IPS DF 19.7 (cell line): ENCODE measurements at places on chromosomes 16 and 17.

DNA sequence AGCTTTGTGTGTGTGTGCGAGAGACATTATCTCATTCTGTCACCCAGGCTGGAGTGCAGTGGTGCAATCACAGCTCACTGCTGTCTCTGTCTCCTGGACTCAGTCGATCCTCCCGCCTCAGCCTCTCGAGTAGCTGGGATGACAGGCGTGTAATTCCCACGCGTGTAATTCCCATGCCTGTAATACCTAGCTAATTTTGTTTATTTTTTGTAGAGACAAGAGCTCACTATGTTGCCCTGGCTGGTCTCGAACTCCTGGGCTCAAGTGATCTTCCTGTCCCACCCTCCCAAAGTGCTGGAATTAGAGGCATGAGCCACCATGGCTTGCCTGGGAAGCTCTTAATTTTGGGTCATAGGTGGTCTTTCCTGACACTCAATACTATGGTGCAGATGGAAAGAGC is 205.3 kb upstream of the TNRC6C start:
- DNase-seq: no peak

DNA sequence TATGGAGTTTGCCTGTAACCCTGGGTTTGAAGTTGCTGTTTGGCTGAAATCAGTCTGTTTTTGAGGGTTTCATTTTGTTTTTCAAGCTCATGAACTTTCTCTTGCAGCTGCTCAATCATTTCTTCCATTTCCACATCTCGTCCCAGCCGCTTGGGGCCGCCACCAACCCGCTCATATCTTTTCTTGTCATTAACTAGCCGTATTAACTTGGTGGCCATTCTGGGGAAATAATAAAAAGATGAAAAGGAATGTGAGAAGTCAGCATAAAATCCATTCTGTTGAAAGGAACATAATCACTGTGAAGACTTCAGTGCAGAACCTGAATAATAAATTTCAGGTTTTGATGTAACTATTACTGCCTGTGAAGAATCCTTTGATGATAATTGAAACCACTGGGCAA is 11.5 kb downstream of the RPGRIP1L start:
- no peak for DNase-seq

- DNase-seq: no peak
Measured at GRCh38 chr17:13337151-13337550, 264.6 kb downstream of the HS3ST3A1 start.

- DNase-seq: no peak
Measured at GRCh38 chr17:43011728-43012472, 5.3 kb downstream of the IFI35 start.

- DNase-seq: no peak
Measured at GRCh38 chr17:21200590-21201297, 13.2 kb downstream of the TMEM11 start.

GRCh38 chr17:15955793-15956541 is 11.0 kb downstream of the ADORA2B start:
- DNase-seq: no peak

GRCh38 chr17:77544347-77545110 is 403.8 kb downstream of the SEC14L1 start:
- no peak for DNase-seq

DNA sequence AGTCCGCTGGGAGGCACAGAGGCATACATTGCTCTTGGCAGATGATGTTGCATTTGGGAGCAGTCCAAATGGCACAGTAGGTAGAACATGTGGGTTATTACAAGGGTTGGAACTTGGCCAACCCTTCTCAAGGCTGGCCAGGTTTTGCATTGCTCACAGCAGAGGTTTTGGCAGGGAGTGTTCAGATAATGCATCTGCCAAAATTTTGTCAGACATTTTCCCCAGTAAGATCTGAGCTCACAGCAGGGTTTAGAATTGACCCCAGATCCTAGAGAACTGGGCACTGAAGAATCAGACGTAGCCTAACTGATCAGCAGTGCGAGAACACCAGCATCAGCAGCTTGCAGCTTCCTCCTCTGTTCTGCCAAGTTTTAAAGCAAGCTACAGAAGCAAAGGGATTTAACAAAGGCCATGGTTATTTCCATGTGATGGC is 468.8 kb upstream of the KIF2B start:
- DNase-seq: no peak

DNA sequence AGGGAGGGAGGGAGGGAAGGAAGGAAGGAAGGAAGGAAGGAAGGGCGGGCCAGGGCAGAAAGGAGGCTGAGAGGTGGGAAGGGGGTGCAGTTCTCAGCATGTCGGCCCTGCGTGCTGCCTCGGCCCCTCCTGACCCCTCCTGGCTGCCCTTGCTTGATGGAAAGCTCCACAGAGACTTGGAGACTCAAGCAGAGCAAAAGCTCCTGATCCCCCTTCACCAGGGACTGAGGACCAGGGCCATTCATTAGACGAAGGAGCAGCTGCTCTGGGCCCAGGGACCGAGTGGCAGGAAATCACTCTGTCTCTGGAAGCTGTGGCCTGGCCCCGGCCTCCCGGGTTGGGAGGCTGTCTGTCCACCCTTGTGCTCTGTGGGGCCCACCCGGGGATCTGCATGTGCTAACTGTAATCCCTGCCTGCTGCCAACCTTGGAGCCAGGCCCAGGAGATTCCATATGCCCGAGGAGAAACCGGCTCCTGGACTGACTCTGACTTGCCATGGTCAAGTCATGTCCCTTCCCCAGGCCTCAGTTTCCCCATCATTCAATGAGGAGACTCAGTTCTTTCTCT is 27.4 kb upstream of the C1QL1 start:
- no peak for DNase-seq

DNA sequence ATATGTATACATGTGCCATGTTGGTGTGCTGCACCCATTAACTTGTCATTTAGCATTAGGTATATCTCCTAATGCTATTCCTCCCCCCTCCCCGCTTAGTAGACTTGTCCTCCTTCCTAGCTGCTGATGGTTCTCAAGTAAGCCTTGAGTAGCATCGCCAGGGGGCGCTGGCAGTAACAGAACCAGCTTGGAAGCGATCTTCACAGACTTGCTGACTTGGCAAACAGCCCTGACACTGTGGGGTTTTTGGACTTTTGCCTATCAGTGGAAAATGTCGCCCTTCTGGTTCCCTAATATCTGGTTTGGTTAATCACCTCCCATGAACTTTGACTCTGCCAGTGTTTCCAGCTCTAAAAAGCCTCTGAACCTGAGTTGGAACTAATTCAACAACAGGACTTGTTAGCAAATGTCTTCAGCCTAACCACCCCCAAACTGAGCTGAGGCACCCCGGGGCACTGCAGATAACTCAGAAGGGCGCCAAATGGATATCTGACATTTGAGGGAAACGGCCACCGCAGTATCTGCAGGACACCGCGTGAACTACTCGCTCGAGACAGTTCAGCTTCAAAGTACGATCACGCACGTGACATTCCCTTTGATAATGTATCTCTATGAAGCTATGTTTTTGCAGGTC is 15.4 kb upstream of the SPATA32 start:
- peak; percentile 84 for DNase-seq

DNA sequence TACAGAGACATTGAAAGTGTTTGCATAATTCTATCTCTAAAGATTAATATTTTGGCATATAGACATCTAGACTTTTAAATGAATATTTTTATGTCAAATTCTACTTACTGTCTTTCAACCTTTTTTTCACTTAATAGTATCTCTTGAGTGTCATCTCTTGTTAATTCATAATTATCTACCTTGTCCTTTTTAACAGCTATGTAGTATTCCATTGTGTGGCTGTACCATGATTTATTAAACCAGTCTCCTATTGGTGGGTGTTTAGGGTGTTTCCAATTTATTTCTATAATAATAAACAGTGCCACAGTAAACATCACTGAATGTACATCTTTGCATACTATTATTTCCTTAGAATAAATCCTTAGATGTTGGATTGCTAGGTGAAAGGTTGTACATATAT is 16.3 kb upstream of the RNF222 start:
- no peak for DNase-seq

DNA sequence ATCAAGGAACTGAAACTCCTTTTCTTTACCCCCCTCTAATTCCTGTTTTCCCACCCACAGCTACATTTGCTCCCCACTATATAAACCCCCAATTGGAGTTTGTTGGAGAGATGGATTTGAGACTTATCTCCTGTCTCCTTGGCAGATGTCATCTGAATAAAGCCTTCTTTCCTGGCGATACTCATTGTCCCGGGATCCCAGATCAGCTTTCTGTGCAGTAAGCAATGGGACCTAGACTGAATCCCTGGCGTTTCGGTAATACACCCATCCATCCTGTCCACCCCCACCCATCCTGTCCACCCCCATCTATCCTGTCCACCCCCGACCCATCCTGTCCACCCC is 22.2 kb downstream of the QPRT start:
- DNase-seq: no peak
